ENCODE measurements at places on chromosomes 7 and 10. TPM values are rescaled to one million over a fixed set of nuclear protein-coding genes. Genes with fewer than 3 reads are reported as not detected.

DNA sequence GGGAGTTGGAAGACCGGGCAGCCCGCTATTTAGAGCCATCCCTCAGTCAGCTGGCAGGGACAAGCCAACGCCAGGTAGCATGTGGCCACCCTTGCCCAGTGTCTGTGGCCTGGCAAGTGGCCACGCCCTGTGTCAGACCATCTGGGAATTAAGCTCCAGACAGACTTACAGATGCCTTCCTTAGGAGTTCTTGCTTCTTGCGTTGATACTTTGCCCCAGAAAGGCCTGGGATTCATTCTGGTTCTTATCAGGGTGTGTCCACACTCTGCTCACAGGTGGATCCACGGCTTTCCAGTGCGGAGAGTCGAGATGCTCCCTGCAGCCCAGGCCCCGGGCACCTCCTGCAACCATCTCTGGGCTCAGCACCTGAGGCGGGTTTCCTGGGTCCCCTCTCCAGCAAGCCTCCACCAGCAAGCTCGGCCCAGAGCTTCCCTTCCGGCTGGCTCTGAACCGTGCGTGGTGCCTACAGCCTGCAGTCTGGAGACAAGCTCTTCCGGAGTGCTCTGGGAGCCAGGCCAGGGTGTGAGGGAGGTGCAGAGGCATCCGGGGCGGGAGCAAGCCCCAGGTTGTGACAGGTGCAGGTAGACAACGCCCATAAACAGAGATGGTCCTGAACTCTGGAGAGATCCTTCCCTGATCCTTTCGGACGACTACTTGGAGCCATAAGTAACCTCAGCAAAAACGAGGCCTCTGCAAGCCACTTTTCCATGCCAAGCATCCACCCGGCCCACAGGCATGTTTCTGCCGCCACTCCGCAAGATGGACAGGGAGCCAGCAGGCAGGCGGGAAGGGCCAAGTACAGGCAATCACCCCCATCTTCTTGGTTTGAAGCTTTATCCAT, 32.3 kb upstream of the PPIF start:
- no peak for DNase-seq

GRCh38 chr7:87445897-87446296, 29.6 kb downstream of the ABCB4 start:
- DNase-seq: no peak

DNA sequence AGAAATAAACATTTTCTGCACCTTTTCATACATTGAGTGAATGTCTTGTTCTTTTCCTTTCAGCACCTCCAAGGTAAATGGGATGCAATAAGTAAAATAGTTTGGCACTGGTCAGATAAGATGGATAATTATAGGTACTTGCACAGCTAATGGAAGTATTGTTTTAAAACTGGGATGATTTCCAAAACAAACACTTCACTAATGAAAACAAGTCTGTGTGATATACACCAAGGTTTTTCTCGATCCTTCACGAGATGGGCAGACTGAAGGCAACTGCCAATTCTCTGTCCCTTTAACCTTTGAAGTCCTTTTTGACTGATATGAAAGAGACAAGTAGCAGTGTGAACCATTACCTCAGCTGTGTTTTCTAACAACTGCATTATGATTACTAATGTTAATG, 423.8 kb downstream of the GFRA1 start:
- DNase-seq: no peak

- no peak for DNase-seq
Observed at GRCh38 chr7:90225181-90225580, 13.6 kb downstream of the STEAP2 start.

MACROH2A2 gene
- polyA plus RNA-seq: 2.7 TPM
